Stimulated activated CD8-positive, alpha-beta memory T cell treated with anti-CD3 and anti-CD28 coated beads, Interleukin-7, amount 100 ng/mL, for 1 hour (primary cell): ENCODE measurements at places on chromosomes 5 and 9.

DNA sequence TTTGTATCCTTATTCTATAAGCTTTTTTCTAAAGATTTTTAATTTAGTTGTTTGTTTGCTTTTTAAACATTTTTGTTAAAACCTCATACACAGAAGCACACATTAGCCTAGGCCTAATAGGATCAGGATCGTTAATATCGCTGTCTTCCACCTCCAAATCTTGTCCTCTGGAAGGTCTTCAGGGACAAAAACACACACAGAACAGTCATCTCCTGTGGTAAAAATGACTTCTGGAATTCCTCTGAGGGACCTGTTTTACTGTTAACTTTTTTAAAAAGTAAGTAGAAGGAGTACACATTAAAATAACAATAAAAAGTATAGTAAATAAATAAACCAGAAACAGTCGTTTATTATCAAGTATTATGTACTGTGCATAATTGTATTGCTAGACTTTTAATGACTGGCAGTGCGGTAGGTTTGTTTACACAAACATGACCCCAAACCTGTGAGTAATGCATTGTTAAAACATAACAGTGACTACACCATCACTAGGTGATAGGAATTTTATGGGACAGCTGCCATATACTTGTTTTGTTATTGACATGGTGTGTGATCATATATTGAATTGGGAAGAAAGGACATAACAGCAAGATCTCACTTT is 109.6 kb downstream of the ZCCHC7 start:
- no peak for DNase-seq

- no peak for DNase-seq
Observed at GRCh38 chr5:159001247-159001646, 98.5 kb downstream of the EBF1 start.

- no peak for DNase-seq
Observed at GRCh38 chr9:112371060-112371459, 8.8 kb upstream of the HSDL2 start.

GRCh38 chr5:145943674-145944121 is 7.3 kb downstream of the SH3RF2 start:
- no peak for DNase-seq

GRCh38 chr9:101639785-101640665 is 45.3 kb upstream of the PPP3R2 start:
- no peak for DNase-seq
